Lung (tissue), 17 donors: ENCODE measurements at places on chromosomes 2 and 18. TPM values are rescaled to one million over a fixed set of nuclear protein-coding genes. Genes with fewer than 3 reads are reported as not detected.

GRCh38 chr2:143802871-143803650 is 673.8 kb downstream of the ARHGAP15 start:
- no peak for DNase-seq

GRCh38 chr18:72391427-72391826 is 152.7 kb downstream of the CBLN2 start:
- DNase-seq, result no peak

Gene POTEI
- 0.28 TPM for total RNA-seq

Gene LBH
- total RNA-seq, result 107 TPM

DNA sequence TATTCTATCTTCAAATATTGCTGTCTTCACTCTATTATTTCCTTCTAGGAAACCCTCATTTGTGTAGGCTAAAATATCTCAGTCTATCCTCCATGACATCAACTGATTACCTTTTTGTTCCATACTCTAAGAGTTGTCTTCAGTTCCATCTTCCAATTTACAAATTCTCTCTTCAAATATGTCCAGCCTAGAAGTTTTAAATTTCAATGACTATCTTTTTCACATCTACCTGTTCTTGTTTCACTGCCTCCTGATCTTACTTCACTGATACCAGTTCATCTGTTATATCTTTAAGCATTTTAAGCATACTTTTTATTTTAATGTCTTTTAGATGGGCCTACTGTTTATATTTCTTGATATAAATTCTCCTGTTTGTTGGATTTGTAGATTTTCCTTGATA is 53.6 kb upstream of the COX7A2L start:
- DNase-seq, result no peak

GRCh38 chr2:132782176-132782783 is 112.3 kb upstream of the LYPD1 start:
- DNase-seq, result no peak

Gene SPATA3
- not detected for total RNA-seq

GRCh38 chr2:224887141-224887540 is 155.1 kb downstream of the DOCK10 start:
- DNase-seq, result no peak

- DNase-seq, result no peak
Measured at GRCh38 chr2:86002375-86002774, 103.3 kb downstream of the POLR1A start.

- DNase-seq, result no peak
Measured at GRCh38 chr18:7980656-7981055, 413.5 kb downstream of the PTPRM start.

Gene SLC40A1
- total RNA-seq, result 553 TPM

Gene PDE11A
- 1.3 TPM for total RNA-seq

Gene ATP6V1C2
- total RNA-seq, result 2.5 TPM

- no peak for DNase-seq
Measured at GRCh38 chr2:65373365-65373918, 59.0 kb downstream of the SPRED2 start.

Gene FRZB
- 7.4 TPM for total RNA-seq

Gene C2orf80
- total RNA-seq, result 0.25 TPM

DNA sequence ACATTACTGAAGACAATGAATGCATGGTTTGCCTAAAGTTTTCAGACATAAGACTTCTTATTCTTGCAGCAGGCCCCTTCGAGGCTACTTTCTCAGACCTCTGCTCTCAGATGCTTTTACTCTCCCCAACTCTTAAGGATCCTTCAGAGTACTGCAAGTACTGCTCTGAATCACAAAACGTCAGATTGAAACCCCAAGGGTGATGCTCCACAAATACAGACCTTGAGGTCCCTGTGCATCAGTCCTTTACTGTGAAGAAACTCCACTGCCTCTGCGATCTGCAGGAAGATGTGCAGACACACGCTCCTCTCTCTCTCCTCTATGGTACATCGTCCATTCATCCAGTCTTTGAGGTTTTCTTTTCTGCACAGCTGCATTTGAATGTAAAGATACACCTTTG is 52.8 kb downstream of the EIF2AK3 start:
- DNase-seq, result no peak

Gene TMEM198
- 7.1 TPM for total RNA-seq

- DNase-seq, result peak; percentile 29
Measured at GRCh38 chr2:231364961-231365810, 30.3 kb upstream of the B3GNT7 start.
